Erythroblast (primary cell): ENCODE measurements at places on chromosomes 3 and 15.

DNA sequence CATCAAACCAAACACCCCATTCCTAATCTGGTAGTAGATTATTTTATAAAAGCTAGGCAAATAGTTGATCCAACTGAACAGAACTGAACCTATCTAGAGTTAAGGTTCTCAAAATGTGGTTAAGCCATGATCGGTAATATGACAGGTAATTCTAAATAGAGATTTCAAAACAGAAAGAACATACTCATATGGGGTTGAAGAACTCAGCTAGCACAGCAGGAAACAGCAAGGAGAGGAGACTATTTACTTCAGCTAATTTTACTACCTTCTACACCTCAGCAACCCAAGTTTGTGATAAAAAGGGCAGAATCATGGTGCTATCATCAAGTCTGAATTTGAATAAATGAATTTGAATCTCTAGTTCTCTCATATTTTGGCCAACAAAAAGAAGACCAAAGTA lies 11.8 kb downstream of the CD47 start:
- no peak for DNase-seq

DNA sequence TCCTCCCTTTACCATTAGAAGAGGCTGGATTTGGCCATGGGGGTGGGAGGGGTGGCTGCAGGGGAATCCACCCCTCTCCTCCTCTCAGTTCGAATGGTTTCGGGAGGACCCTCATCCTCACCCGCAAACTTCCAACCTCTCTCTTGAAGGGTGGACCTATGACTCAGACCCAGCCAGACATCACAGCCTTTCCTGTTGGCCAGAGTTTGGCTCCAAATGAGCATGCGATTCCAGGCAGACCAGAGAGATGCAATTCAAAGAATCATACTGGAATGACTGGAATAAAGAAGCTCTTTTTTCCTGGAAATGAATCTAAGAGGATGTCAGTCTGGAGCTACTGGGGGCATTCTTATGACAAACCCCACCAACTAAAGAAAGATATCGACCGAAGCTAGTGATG lies 516.7 kb upstream of the MDFIC2 start:
- no peak for DNase-seq

- no peak for DNase-seq
Measured at GRCh38 chr3:43865887-43866528, 175.3 kb downstream of the ABHD5 start.

DNA sequence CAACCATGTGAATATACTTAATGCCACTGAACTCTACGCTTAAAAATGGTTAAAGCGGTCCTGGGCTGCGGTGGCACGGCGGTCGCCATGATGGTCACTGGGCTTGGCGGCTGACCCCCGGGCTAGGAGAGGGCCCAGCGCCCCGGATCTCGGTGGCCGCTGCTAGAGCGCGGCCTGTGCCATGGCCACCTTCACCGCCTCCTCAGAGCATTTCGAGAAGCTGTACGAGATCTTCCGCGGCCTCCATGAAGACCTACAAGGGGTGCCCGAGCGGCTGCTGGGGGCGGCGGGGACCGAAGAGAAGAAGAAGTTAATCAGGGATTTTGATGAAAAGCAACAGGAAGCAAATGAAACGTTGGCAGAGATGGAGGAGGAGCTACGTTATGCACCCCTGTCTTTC lies 35.6 kb upstream of the TBC1D23 start:
- no peak for DNase-seq

DNA sequence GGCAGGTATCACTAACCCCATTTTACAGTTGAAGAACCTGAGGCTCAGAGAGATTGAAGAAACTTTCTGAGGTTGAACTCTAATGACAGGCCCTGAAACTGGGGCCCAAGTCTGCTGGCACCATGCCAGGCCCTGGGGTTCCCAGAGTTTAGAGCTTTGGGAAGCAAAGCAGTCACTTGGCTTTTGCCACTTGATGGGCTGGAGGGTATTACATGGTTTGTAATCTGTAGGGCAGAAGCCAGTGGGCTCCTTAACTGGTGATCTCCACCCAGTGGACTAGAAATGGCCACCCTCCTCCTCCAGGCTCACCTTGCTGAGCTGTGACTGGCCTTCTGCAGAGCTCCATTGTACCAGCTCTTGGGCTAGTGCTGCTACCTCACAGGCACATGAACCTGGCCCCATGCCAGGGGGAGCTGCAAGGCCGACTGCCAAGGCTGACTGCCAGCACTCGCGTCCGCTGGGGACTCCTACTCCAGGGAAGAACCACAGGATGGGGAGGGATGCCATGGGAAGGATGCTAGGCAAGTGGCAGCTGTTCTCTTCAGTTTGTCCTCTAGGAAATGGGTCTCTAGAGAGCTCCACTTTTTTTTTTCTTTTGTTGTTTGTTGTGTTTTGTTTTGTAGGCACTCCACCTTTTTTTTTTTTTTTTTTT lies 104.8 kb downstream of the ETFA start:
- DNase-seq: peak; percentile 27

DNA sequence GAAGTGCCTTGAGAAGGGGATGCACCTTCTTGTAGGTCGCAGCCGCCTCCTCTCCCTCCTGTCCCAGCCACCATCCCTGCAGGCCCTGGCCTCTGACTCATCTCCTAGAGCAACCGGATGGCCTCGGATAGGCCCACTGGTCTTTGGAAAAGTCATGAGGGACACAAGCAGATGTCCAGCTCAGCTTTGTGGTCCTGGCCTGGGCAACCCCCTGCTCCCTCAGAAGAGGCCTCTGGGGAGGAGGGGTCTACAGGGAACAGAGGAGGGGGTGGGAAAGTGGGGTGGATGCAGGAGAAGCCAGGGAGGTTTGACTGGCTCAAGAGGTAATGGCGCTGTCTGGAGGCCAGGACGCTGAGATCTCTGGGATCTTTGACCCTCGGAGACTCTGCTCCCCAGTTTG lies 259.2 kb upstream of the TLE3 start:
- no peak for DNase-seq

GRCh38 chr15:57321973-57322601 lies 54.2 kb upstream of the CGNL1 start:
- no peak for DNase-seq

DNA sequence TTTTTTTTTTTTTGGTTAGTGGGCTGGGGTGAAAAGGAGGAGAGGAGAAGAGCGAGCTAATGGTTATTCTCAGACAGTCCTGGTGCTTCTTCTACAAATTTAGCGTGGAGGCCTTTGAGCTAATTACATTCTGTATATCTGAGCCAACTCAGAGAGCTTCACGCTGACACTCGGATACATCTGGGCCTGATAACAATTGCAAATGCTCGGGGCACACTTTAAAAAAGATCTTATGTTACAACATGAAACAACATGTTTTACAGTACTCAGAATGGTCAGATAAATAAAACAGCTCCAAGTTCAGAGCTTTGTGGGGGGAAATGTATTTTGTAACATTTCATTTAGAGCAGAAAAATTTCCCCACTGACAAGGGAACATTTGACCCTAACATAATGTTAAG lies 966.9 kb upstream of the NR2F2 start:
- DNase-seq: no peak

DNA sequence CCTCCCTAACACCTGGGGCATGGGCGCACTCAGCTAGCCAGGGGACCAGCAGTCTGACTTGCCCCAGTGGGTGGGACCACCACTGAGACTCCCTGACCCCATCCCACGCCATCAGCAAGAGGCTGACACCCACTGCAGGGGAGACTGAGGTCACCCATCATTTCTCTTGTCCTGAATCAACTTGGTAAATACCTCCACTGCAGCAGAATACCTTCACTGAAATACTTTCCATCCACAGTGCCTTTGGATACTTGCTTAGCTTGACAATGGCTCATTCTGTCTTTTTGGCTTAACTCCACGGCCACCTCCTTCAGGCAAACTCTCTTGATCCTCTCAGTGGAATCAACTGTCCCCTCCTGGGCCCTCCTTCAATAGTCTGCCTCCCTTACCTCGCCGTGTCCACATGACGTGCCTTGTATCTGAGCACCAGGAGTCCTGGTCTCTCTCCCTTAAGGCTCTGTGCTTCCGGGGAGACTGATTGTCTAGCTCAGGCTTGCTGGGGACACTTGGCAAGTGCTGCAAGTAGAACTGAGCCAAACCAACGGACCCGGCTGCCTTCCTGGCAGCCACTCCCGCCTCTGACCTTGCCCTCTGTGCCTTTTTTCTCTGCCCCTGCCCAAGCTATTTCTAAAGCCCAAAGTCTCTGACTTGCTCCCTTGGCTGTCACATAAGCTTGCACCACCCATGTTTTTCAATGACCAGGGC lies 119.1 kb downstream of the ADCY5 start:
- no peak for DNase-seq

- no peak for DNase-seq
Measured at GRCh38 chr15:39628546-39629257, 47.8 kb downstream of the THBS1 start.

DNA sequence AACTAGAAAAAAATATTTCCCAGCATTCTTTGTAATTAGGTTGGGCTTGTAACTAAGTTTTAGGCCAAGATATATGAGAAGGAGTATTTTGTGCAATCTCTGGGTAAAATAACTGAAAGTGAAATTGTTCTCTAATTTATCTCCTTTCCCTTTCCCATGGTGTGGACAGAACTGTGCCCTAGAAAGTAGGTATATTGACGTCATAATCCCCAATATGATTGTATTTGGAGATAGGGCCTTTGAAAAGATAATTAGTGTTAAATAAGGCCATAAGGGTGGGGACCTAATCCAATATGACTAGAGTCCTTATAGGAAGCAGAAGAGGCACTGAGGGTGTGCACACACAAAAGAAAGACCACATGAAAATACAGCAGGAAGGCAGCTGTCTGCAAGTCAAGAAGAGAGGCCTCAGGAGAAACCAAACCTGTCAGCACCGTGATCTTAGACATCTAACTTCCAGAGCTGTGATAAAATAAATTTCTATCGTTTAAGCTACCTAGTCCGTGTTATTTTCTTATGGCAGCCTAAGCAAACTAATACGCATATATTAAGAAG lies 106.6 kb downstream of the KCNH8 start:
- no peak for DNase-seq

DNA sequence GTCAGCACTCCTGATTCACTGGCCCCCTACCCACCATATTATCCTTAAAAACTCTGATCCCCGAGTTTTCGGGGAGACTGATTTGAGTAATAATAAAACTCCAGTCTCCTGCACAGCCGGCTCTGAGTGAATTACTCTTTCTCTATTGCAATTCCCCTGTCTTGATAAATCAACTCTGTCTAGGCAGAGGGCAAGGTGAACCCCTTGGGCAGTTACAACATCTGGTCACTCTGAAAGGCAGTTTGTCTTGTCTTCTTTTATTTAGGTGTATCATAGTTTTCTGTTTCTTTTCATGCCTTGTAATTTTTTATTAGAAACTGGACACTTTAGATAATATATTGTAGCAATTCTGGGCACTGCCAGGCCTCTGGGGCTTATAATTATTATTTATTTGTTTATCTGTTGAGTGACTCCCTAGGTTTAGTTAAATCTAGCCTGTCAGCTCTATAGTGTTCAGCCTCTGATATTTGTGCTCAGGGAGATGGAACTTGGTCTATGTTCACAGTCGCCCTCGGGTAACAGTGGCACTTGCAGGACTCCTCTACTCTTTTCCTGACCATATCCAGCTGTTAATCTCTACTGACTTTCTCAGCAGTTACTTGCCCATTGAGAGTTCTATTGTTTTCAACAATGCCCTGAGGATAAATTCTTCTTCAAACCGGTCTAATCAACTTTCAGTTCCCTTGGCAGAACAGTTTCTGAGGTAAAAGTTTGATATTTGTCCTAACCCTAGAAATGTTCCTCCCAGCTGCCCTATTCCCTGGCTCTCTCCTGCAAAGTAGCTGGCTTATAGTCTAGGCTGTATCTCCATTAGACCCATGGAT lies 15.5 kb upstream of the PLAAT1 start:
- DNase-seq: no peak

GRCh38 chr3:87076946-87077345 lies 86.0 kb upstream of the VGLL3 start:
- no peak for DNase-seq

DNA sequence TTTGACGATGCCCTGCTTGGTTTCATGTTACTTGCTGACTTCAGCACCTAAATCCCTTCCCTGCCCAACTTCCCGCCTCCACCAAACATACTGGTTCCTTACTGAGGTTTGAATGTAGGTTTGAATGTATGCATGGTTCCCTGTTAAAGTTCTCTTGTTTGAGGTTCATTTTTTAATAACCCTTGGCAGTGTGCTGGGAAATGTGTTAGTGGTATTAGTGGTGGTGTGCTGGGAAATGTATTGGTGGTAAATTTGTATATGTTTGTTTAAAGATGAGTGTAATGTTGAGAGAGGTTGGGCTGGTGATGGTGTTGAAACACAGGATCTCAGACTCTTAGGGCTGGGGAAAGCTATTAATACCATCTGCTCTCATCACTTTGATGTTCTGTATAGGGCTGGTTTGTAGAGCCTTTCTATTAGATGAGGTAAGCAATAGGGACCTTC lies 392.7 kb downstream of the PTPRG start:
- DNase-seq: no peak

DNA sequence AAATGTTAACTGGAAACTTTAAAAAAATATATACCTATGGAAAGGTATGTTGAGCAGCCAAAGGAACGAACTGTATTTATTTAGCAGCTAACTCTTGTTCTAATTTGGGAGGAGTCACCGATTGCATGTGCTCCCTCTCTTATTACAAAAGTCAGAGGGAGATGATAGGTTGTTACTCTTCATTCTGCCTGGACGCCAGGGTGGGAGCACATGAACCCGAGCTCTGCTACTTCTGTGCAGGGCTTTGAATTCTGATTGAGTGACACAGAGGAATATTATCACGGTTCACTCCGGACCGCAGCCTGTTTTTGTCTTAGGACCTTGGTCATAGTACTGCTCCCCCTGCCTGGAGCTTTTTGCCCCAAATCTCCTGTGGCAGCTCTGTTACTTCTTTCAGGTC lies 36.9 kb upstream of the LRIG1 start:
- DNase-seq: no peak

DNA sequence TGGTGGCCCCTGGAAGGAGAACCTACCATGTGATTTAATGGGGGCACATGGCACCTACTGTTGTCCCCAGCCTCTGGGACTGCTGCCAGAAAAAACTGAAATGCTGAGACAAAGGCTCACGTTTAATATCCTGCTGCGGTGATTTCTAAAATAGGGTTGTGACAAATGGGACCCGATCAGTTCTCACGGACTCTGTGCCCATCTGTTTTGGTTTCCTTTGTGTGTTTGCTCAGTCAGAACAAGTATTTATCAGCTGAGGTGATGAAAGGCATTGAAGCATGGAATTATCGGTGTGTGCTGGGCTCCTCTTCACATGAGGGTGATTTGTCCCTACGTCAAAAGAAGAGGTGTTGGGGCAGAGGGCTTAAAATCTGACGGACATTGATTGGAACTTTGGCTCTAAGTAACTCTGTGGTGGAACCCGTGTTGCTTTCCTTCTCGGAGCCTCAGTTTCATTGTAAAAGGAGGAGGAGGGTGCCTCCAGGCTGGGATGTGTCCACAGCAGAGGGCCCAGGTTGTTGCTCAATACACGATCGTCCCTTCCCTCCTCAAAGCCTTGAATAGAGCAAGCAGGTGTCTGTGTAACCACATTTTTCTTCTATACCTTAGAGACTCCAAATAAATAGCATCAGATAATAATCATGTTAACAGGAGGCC lies 283.3 kb upstream of the RGMA start:
- no peak for DNase-seq

GRCh38 chr3:180631317-180631716 lies 29.4 kb downstream of the TTC14 start:
- no peak for DNase-seq
